ENCODE measurements at places on chromosomes 2 and 18.

DNA sequence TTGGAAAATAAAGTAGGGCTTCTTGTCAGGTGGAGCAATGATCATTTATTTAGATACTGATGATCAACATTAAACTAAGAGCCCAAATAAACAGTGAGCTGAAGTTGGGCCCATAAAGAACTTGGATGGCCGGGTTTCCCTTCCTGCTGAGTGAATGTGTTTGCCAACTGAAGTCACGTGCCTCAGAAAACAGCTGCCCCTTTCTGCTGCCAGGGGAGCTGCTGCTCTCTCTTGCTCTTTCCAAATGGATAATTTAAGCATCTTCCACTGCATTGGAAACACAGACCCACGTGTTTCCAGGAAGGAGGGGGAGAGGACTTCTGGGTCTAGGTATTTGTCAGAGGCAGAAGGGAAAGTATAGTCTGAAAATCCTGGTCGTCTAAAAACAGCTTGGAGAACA, 22.9 kb upstream of the NCKAP5 start:
- no peak for DNase-seq

GRCh38 chr2:121165038-121165542, 119.9 kb downstream of the TFCP2L1 start:
- no peak for DNase-seq

- DNase-seq, result no peak
Measured at GRCh38 chr18:21134895-21135294, 23.3 kb upstream of the ROCK1 start.

DNA sequence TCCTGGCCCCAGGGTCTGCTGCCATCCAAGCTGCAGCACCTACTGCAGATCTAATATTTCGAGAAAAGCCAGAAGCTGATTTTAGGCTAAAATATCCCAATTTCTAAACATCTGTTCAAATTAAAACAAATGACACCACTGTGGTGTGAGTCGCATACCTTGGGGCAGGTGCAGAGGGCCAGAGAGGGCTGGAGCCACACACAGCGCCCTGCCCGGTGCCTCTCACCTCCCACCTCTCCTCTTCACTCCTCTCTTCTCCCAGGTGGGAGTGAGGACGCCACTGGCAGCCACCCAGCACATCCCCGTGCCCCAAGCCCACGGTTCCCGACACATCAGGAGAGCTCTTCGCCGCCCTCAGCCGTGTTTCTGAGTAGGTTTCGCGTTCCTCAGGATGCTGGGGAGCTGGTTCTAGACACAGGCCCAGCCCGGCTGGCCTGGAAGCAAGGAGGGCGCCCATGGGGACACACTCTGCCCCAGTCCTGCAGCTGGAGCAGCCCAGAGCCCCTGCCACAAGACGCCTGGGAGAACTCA, 21.4 kb downstream of the THAP4 start:
- DNase-seq, result no peak

DNA sequence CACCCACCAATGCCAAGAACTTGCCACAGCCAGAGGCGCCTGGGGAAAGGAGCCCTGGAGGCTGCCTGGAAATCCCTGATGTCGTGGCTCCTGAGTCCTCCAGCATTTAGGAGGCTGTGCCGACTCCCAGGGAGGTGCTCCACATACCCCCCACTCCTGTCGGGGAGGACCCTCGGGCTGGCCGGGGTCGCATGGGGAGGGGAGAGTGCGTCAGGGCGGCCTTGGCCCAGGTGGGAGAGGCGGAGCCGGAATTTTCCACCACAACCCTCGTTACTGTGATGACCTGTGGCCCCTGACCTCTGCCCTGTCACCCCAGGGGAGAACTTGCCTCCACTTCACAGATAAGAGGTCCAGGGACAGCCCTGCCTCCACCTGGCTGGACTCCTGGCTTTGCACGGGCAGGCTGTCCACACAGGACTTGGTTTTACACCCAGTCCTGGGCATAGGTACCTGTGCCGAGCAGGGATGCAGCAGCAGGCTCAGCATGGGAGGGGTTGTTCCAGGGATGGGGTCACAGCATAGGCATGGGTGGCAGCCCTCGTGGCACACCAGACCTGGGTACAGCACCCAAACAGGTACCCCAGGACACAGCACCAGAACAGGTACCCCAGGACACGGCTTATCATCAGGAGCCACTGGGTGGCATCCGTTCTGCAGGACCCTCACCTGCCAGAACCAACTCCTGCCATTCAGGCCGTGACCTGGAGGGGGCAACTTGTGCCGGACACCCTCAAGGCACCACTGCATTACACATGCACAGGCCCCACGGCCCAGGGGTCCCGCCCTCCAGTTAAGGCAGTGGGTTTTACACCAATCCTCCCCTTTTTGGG, 12.3 kb upstream of the AGXT start:
- DNase-seq, result no peak

DNA sequence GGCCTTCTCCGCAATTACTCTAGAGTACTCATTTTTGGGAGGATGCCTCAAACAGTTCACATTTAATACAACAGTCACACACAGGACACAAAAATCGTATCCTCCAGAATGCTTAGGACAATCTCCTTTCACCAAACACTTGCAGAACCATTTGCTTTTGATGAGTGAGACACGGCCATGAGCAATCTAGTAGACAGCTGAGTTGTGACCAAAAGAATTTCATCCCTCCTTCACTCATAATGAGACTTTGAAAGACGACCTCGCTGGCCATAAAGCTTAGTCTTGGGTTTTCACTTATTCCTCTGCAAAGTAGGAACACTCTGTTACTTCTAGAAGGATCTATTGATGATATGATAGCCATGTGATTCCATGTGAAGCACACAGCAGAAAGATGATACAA, 87.5 kb upstream of the SLC35G4 start:
- DNase-seq, result no peak

GRCh38 chr2:7432436-7432835, 515.2 kb downstream of the RNF144A start:
- no peak for DNase-seq

- DNase-seq, result no peak
Measured at GRCh38 chr18:57846258-57846657, 43.1 kb upstream of the ATP8B1 start.

DNA sequence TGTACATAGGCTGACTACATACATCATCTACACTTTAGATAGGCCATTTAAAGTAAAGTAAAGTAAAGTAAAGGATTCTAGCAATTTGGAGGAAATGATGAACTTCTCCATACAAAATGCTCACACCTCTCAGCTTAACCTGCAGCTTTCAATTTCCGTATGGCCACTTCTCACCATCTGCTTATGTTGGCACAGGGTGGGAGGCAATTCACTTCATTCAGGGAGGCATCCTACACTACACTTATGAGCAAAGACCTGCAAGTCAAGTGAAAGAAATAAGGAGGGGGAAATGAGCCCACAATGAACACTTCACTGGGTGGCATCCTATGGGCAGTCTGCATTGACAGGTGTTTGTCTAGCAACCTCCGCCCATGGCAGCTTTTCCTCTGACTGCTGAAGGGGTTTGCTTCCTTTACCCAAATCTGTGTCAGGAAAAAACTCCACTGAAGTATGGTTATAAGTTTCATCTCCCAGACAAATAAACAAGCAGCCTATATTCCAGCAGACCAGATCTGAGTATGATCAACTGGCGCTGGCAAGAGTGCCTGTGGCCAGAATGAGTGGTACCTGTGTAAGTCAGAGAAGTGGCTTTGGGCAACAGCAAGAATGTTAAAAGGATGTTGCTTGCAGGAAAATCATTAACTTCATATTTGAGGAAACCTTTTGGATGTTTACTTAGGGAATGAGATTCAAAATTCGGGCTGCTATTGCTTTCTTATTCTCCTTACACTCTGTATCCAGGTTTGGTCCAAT, 449.1 kb downstream of the TGIF1 start:
- DNase-seq, result no peak

GRCh38 chr2:240631548-240632305, 6.4 kb downstream of the GPR35 start:
- DNase-seq, result no peak

DNA sequence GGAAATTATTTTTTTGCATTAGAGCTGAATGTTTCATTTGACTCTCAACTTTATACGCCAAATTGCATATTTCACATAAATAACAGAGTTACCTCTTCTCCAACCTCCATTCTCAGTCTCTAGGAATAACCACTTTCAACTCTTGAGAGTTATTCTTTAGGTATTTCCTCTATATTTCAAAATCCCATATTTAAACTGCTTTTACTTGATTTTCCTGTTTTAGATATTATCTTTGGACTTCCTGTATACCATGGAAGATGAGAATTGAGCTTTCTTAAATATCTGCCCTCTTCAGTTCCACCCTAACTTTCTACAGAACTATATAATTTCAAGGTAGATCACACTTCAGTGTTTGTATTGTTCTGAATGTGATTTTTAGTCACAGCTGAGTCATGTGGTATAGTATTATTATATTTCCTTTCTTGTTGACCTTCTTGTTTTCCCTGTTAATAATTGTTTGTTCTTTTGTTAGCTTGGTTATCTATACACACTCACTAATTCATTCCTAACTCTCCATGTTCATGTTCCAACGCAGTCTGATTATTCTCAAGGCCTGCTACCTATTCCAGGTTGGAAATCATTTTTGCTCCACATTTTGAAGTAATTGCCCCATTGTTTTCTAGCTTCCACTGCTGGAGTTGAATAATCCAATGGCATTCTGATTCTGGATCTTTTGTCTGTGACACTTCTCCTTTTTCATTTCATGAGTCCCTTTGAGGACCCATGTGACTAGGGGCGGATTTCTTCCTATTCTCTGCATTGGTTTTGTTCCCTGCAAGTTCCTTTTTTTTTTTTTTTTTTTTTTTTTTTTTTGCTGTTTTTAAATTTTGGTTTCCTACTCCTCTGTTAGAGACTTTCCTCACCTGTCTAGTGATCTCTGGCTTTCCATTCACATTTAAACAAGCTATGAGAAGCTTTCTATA, 156.8 kb upstream of the RBMS1 start:
- no peak for DNase-seq

GRCh38 chr2:134818321-134818720, 20.1 kb upstream of the ACMSD start:
- no peak for DNase-seq

DNA sequence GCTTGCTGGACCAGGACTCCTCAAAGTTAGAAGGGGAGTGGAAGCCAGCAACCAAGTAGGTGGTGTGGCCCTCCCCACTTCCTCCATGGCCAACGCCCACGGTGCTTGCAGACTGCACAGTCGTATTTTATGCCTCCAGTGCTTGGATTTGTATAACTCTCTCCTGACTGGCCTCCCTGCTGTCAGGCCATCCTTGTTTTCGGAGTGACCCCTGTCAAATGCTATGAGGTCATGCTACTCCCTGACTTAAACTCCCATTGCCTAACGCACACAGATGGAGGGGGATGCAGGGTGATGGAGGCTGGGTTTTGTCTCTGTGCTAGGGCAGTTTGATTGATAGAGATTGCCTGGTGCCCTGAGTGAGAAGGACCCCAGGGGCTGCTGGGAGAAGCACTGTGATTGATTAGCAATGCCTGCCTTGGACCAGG, 36.1 kb downstream of the GLI2 start:
- DNase-seq, result no peak

DNA sequence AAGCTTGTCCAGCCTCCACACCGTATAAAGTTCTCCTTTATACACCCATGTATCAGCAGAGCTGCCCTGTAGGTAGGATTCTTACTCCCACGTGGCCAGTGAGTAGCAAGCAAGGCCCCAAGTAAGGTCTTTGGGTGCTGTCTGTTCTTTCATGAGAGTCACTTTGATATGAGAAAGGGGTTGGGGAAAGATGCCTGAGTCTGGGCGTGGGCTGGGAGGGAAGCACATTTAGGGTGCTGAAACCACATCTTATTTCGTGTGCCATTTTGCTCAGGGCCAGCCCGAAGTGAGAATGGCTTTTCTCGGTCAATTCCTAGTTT, 436 bp upstream of the ITPRIPL1 start:
- no peak for DNase-seq

DNA sequence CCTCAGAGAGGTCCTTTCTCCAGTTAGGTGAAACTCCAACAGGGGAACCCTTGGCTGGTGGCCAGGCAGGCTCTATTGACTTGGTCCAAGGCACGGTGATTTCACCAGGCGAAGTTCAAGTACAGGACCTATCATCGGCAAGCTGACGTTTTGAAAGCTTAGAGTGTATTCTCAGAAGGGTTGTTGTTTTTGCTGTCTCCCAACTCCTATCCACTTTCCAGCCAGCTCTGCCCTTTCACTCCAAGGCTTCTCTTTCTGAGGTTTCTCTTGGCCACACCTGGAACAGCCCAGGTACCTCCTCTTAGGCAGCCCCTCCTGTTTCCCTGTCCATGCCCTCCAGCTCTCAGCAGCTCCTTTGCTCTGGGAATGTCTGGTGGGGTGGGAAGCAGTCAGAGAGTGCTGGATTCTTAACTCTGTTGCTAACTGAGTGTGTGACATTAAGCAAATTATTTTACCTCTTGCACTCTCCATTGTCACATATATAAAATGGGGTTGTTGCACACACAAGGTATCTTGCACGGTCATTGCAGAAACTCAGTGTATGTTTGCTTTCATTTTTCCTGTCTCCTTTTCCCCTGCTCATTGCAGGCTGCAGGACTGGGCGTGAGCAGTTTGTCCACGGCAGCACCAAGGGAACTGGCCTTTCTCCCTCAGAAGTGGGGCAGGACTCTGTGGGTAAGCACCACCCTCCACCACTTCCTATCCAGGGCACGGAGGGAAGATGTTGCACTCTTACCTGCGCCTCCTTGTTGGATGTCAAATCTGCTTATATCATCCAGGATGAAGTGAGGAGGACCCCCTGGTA, 30.2 kb downstream of the CAPN13 start:
- no peak for DNase-seq

- DNase-seq, result no peak
Measured at GRCh38 chr2:192184349-192184748, 10.4 kb downstream of the TMEFF2 start.

GRCh38 chr2:172863341-172863740, 127.7 kb downstream of the RAPGEF4 start:
- no peak for DNase-seq

DNA sequence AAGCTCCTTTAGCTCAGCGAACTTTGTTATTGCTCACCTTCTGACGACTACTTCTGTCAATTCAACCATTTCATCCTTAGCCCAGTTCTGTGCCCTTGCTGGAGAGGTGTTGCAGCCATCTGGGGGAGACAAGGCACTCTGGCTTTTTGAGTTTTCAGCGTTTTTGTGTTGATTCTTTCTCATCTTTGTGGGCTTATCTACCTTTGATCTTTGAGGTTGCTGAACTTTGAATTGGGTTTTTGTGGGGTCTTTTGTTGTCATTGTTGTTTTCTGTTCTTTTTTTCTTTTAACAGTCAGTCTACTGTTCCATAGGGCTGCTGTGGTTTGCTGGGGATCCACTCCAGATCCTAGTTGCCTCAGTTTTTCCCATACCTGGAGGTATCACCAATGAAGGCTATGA, 57.3 kb downstream of the GTF3C3 start:
- DNase-seq, result no peak

GRCh38 chr18:39911716-39912115, 2043.3 kb upstream of the PIK3C3 start:
- no peak for DNase-seq

GRCh38 chr2:112153179-112153490, 14.9 kb downstream of the FBLN7 start:
- DNase-seq, result no peak

DNA sequence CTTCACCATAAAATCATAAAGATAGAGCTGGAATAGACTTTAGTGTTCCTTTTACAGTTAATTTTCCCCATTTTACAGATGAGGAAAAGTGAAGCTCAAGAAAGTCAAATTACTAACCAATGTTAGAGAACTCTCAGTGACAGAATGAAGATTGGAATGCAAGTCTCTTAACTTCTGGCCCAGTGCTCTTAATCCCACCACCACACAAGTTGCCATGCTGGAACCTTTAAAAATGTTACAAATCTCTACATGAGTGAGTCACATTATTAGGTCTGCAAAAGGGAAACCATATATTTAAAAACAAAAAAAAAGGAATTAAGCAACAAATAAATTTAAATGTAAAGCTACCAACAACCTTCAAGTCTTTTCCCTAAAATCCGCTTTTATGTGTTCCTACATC, 3.5 kb downstream of the NCKAP1 start:
- DNase-seq, result no peak
